Small intestine (tissue), 16 donors: ENCODE measurements at places on chromosomes 4 and X. TPM values are rescaled to one million over a fixed set of nuclear protein-coding genes. Genes with fewer than 3 reads are reported as not detected.

DNA sequence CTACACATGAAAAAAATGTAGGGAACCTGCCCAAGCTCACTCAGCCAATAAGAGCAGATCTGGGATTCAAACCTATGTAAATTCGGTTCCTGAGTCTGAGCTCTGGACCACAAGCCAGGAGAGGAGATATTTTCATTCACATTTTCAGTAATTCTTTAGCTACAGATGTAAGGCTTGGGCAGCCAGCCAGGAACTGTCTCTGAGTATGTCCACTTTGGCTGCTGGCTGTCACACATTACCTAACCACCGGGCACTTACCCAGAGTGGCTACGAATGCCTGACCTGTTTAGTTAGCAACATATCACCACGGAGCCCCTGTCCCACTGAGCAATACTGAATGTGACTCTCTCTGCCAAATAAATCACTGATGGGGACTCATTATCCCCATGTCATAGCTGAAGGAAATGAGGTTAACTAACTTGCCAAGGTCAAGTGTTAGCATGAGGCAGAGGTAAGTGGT lies 15.3 kb downstream of the USP46 start:
- no peaks in the 10 kb centered on the region for H3K27me3 ChIP-seq
- H3K27ac ChIP-seq, result no peak overlapping the region
- no peaks in the 10 kb centered on the region for H3K36me3 ChIP-seq
- H3K4me1 ChIP-seq, result peaks cover 15% of the 10 kb centered on the region
- no peak for DNase-seq

DNA sequence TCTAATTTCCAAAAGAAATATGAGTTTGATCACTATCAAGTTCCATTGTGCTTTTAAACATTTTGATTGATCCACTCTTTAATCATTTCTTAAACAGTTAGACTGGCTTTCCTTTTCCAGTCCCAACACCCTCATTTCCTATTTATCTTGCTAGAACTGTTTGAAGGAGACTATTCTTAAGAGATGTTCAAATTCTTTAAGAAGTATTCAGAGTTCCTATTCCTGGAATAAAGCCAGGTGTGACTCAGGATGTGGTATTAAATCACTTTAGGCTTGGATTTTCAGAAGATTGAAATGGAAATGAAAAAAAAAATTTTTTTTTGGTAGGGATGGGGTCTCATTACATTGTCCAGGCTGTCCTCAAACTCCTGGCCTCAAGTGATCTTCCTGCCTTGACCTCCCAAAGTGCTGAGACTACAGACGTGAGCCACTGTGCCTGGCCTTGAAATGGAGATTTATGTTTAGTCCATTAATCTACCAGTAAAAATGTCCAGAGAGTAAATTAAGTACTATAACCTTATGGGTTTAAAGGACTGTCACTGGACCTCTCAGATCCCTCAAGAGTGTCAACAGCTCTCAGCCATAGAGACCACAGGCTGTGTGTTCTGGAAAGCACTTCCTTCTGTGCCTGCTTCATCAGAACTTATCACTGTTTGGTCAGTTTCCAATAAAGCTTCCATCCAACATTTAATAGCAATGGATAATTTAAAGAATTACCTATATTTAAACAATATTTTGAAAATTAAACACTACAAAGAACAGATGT lies 90.7 kb downstream of the CDS1 start:
- no peaks in the 10 kb centered on the region for H3K36me3 ChIP-seq
- DNase-seq, result no peak
- H3K4me1 ChIP-seq, result no peaks in the 10 kb centered on the region
- H3K27me3 ChIP-seq, result no peaks in the 10 kb centered on the region
- H3K27ac ChIP-seq, result no peak overlapping the region

DNA sequence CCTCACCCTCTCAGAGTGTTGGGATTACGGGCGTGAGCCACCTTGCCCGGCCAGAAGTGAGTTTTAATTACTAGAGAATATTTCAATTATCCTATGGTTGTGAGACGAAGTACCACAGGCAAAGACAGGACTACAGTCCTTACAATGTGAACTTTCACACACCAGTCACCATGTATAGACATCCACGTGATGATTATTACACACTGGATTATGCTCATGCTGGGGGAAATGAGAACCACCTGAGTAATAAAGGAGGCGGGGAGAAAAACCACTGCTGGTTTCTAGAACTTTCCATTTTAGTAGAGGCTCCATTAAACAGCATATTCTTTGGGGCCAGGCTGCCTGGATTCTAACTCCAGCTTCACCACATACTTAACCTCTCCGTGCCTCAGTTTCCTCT lies 42.5 kb upstream of the TLR2 start:
- H3K4me1 ChIP-seq, result no peaks in the 10 kb centered on the region
- no peak for DNase-seq
- H3K36me3 ChIP-seq, result no peaks in the 10 kb centered on the region
- H3K27me3 ChIP-seq, result no peaks in the 10 kb centered on the region
- H3K27ac ChIP-seq, result no peak overlapping the region

DNA sequence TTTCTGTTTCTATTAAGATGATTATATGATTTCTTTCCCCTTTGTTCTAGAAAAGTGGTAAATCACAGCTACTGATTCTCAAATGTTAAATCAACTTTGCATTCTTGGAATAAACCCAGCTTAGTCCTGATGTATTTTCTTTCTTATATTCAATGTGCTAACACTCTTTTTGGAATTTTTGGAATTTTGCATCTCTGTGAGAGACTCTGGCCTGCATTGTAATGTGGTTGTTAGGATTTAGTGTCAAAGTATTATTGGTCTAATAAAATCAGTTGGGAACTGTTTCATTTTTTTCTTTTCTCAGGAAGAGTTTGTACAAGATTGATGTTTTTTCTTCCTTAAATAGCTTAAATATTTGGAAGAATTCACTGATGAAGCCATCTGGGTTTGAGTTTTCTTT lies 109.6 kb downstream of the KIT start:
- H3K4me3 ChIP-seq, result no peak overlapping the region
- H3K27me3 ChIP-seq, result no peaks in the 10 kb centered on the region
- no peak overlapping the region for H3K27ac ChIP-seq
- H3K4me1 ChIP-seq, result no peaks in the 10 kb centered on the region

DNA sequence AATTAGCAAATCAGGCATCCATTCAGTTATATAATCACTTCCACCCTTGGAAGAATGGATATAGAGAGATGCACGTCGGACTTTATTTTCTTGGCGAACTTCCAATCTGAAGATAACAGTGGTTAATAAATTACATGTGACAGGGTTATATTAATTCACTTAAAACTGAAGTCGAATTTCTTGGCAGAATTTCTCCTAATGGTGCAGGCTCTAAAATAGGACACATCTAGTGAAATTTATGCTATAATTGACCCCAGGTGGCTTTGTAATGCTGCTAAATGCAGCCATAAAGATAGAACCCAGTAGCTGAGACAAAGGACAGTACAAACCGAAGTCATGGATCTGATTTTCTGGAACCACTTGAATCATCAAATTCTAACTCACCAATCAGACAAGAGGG lies 20.8 kb upstream of the SLC10A4 start:
- no peaks in the 10 kb centered on the region for H3K4me1 ChIP-seq
- H3K27ac ChIP-seq, result no peak overlapping the region
- peak; percentile 56 for DNase-seq
- H3K36me3 ChIP-seq, result no peaks in the 10 kb centered on the region
- H3K27me3 ChIP-seq, result no peaks in the 10 kb centered on the region

DNA sequence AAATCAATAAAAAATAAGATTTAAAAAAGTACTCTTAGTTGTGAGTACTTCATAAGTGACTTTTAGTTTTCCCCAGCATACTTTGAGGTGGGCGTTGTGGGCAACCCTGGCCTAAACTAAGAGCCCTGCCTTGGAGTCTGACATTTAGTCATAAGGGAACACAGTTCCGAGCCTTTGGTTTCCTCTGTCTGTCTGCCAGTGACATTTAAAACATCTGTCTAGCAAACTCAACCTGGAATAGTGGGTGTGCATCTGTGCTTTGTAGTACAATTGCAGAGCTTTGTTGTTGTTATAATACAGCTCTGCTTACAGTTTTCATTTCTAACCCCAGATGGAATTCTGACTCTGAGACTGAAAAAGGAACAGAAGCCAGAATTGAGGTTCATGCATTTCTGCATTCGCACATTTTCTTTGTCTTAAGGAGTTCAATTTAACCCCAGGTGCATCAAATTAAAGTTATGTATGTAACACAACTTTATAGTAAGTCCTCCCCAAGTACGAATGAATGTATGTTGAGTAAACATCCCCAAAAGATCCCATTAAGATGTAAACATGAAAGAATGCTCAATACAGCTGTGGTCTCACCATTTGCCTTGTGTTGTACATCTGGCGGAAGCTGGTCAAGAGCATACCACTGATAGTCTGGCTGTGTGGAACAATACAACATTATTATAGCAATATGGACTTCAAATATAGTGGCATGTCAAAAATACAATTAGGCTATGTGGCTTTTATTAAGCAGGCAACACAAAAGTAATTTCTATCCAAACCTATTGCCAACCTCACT lies 25.9 kb downstream of the TNIP3 start:
- no peak overlapping the region for H3K27ac ChIP-seq
- H3K36me3 ChIP-seq, result no peaks in the 10 kb centered on the region
- no peak for DNase-seq
- no peak overlapping the region for H3K4me3 ChIP-seq
- no peaks in the 10 kb centered on the region for H3K27me3 ChIP-seq

GRCh38 chr4:169773889-169774288 lies 16.1 kb upstream of the HPF1 start:
- peaks cover 21% of the 10 kb centered on the region for H3K27me3 ChIP-seq
- peaks cover 3% of the 10 kb centered on the region for H3K4me1 ChIP-seq
- DNase-seq, result no peak
- no peak overlapping the region for H3K4me3 ChIP-seq
- no peak overlapping the region for H3K27ac ChIP-seq
- no peaks in the 10 kb centered on the region for H3K36me3 ChIP-seq

- DNase-seq, result no peak
- no peaks in the 10 kb centered on the region for H3K36me3 ChIP-seq
- H3K27ac ChIP-seq, result no peak overlapping the region
These were observed 113.0 kb downstream of the NHS start for GRCh38 chrX:17488036-17488435.

DNA sequence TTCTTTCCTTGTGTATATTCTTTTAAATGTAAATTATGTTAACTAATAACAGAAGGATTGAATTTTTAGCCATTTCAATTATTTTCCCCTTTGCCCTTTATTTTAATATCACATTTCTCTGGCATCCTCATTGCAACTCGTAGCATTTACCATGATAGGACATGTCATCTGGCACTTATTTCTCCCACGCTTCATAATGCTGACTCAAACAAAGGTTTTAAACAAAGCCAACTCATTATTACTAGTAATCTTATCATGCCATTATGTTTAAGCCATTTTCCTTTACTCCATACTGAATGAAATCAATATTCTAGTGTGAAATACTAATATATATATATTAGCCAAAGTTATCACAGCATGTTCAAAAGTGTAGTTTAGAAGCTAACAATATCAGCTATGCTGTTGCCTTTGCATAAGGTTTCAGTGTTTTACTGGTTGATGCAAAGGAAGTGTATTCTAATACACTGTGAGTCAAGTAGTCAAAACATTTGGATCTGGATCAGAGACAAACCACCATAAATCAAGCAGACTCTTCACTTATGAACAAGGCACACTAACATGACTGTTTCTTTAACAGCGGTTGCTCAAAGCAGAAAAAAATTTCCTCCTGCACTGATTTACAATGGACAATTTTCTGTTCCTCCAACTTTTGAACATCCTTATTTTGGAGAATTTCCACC lies 281.6 kb downstream of the SLC7A11 start:
- H3K4me3 ChIP-seq, result no peak overlapping the region
- no peaks in the 10 kb centered on the region for H3K27me3 ChIP-seq
- H3K36me3 ChIP-seq, result no peaks in the 10 kb centered on the region
- H3K4me1 ChIP-seq, result no peaks in the 10 kb centered on the region

GRCh38 chr4:162803378-162803777 lies 363.3 kb downstream of the NAF1 start:
- H3K27me3 ChIP-seq, result no peaks in the 10 kb centered on the region
- DNase-seq, result no peak
- H3K27ac ChIP-seq, result no peak overlapping the region
- no peaks in the 10 kb centered on the region for H3K4me1 ChIP-seq
- no peaks in the 10 kb centered on the region for H3K36me3 ChIP-seq

DNA sequence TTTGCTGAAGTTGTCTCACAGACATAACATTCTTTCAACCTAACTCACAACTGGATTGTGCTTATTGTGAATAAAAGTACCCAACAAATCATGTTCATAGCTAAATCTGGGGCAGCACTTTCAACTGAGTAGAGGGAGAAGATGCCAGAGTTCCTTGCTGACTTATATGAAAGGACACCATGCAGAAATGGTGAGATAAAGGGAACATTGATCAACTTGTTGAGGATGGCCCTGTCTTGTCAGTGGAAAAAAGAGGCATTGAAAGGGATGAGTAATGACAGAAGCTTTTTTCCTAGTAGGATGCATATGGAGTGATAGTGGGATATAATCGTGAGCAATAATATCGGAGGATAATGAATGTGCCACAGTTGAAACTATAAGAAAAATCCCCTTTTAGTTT lies 221.7 kb downstream of the ARHGAP24 start:
- H3K4me1 ChIP-seq, result no peaks in the 10 kb centered on the region
- H3K27ac ChIP-seq, result no peak overlapping the region
- H3K4me3 ChIP-seq, result no peak overlapping the region
- no peak for DNase-seq
- no peaks in the 10 kb centered on the region for H3K36me3 ChIP-seq
- H3K27me3 ChIP-seq, result no peaks in the 10 kb centered on the region

GRCh38 chr4:35939751-35940150 lies 304.6 kb downstream of the ARAP2 start:
- H3K36me3 ChIP-seq, result no peaks in the 10 kb centered on the region
- no peak overlapping the region for H3K27ac ChIP-seq
- no peaks in the 10 kb centered on the region for H3K4me1 ChIP-seq
- H3K4me3 ChIP-seq, result no peak overlapping the region
- H3K27me3 ChIP-seq, result no peaks in the 10 kb centered on the region

DNA sequence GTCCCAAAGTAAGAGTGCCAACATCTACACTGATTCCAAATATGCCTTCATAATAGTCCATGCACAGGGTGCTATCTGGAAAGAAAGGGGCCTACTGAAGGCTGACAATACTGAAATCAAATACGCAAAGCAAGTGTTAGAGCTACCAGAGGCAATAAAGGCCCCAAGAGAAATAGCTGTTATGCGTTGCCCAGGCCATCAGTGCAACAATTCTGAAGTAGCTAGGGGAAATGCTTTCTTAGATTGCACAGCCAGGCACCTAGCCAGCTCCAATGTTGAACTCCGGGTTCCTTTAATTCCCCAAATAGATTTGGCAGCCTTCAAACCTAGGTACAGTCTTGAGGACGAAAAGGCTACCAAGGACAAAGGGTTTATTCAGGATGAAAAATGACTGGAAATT lies 17.4 kb upstream of the PAPSS1 start:
- no peaks in the 10 kb centered on the region for H3K4me1 ChIP-seq
- no peaks in the 10 kb centered on the region for H3K27me3 ChIP-seq
- no peak overlapping the region for H3K4me3 ChIP-seq
- no peak overlapping the region for H3K27ac ChIP-seq
- no peaks in the 10 kb centered on the region for H3K36me3 ChIP-seq

GRCh38 chrX:13939741-13940597 lies 89.7 kb downstream of the GEMIN8 start:
- no peaks in the 10 kb centered on the region for H3K4me1 ChIP-seq
- DNase-seq, result peak; percentile 3
- no peaks in the 10 kb centered on the region for H3K27me3 ChIP-seq
- no peak overlapping the region for H3K4me3 ChIP-seq

GRCh38 chr4:109947918-109948317 lies 35.2 kb downstream of the EGF start:
- H3K4me3 ChIP-seq, result no peak overlapping the region
- no peaks in the 10 kb centered on the region for H3K4me1 ChIP-seq
- no peak for DNase-seq
- H3K27ac ChIP-seq, result no peak overlapping the region
- no peaks in the 10 kb centered on the region for H3K27me3 ChIP-seq

The KLB gene
- polyA plus RNA-seq, result 0.89 TPM

The GAGE12C gene
- polyA plus RNA-seq, result not detected

The SOX3 gene
- not detected for polyA plus RNA-seq

The PABPC1L2A gene
- polyA plus RNA-seq, result 0.15 TPM
